ENCODE measurements at places on chromosomes 11 and 22.

DNA sequence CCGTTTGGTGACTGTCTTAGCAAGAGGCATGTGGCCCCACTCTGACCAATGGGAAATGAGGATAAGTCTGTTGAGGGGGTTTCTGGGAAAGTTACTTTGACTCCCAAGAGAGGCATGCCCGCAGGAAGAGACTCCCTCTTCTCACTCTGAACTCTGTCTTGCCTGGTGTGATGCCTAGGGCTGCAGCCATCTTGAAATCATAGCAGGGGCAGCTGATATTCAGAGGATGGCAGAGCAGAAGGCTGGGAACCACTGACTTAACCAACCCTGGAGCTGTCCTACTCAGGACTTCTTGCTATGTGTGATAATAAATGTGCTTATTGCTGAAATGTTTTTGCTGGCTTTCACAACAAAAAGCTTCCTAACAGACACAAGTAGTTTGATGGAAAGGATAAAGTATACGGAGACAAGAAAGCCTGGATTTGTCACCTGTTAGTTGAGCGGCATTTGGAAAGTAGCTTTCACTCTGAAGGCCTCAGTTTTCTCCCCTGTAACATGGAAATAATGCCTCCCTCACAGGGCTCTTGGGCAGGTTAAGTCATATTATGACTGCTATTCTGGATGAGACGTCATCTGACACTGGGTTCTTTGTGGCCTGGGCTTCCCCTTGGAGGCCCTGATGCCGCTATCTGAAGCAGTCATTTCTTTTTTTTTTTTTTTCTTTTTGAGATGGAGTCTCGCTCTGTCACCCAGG lies 128.5 kb downstream of the CEP164 start:
- no peak for DNase-seq

DNA sequence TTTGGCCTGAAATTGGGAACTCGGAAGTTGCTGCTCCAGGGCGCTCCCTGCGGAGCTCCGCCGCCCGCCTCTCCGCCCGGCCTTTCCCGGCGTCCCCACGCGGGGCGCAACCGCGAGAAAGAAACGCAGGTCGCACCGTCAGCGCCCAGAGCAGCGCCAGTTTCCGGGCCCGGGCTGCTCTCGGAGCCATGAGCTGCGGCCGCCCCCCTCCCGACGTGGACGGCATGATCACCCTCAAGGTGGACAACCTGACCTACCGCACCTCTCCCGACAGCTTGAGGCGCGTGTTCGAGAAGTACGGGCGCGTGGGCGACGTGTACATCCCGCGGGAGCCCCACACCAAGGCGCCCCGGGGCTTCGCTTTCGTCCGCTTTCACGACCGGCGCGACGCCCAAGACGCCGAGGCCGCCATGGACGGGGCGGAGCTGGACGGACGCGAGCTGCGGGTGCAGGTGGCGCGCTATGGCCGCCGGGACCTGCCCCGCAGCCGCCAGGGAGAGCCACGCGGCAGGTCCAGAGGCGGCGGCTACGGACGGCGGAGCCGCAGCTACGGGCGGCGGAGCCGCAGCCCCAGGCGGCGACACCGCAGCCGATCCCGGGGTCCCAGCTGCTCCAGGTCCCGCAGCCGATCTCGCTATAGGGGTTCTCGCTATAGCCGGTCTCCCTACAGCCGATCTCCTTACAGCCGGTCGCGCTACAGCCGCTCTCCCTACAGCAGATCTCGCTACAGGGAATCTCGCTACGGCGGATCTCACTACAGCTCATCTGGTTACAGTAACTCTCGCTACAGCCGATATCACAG lies 521 bp downstream of the SRSF8 start:
- DNase-seq, result peak; percentile 49

DNA sequence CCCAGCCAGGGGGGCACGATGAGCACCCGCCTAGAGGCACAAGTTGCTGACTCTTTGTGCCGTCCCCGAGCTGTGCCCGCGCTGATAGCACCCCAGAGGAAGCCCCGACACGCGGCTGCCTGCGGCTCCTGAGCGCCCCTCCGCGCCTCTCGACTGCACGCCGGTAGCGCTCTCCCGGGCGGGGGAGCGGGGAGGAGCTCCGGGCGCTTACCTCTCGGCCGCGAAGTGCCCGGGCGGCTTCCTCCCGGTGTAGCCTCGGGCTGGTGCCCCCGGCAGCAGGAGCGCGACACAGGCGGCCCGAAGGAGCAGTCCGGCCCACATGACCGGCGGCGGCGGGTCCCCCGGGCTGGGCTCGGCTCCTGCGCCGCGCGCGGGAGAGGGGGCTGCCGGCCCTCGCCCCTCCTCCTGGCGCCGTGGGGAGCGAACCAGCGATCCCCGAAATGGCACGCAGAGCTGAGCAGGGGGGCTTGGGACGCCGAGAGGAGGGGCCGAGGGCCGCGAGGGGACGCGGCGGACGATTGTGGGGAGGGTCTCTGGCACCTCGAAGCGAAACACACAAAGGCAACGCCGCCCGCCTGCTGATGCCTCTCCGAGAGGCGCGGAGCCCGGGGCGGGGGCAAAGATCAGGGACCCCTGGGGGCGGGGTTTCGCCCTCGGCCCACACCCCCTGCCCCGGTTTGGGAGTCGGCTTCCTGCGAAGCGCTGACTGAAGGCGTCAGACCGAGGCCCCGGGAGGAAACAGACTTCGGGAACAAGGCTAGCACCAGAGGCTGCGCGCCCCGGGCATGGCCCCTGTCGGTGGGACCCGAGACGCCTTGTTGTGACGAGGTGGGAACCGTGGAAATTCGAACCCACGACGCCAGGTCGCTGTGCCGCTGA lies at the start of gene VWCE:
VWCE (minus strand) TSS at position 600 of the 879 bp plus-strand sequence; CDS start at position 321, 279 bp downstream.
- peak; percentile 34 for DNase-seq

- no peak for DNase-seq
Measured at GRCh38 chr22:32123657-32124056, 35.4 kb downstream of the C22orf42 start.

GRCh38 chr11:35003186-35003585 lies 86.8 kb downstream of the PDHX start:
- DNase-seq, result no peak

GRCh38 chr11:5281596-5281995 lies 11.9 kb upstream of the HBE1 start:
- DNase-seq, result no peak

DNA sequence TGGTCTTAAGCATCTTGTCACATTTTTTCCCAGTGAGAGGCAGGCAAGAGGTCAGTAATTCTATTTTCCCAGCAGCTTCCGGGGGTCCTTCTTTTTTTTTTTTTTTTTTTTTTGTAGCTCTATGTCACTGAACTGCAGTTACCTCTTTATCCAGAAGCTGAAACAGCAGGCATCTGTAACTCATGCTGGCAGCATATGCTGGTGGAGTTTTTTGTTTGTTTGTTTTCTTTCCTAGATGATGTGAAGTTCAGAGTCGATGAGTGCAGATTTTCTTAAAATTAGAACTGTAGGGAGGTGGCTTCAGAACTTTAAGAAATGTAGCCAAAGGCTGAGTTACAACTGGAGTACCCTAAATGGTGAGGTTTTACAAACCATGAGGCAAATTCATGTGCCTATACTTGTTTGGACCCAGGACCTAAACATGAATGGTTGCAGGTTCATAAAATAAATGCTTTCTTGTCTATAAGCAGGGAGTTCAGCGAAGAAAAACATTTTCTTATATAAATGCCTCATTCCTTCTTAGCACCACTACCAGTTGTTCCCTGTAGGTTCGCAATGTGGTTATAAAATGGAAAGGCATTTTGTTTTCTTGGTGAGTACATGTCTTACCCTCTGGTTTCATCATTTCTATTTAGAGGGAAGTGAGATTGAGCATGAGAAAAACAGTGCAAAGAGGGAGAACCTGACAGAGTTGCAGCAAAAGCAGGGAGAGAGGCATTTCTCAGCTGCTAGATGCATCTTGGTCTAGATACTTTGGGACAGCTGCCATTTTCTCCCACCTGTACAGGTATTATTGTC lies 84.0 kb downstream of the TRIM44 start:
- DNase-seq, result no peak

- no peak for DNase-seq
Measured at GRCh38 chr11:101835506-101836063, 79.2 kb upstream of the CEP126 start.

DNA sequence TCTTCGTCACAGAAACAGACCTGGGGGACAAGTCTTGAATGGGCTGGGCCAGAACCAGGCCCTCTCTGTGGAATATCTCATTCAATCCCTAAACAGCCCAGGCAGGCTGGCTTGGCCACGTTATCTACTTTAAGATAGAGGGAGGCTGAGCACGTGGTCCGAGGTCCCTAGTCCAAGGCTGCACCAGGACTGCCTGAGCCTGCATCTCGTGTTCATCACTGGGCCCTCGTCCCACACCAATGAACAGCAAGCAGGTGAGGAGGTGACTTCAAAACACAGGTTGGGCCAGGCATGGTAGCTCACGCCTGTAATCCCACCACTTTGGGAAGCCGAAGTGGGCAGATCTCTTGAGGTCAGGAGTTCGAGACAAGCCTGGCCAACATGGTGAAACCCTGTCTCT lies 20.3 kb upstream of the FGF3 start:
- no peak for DNase-seq

DNA sequence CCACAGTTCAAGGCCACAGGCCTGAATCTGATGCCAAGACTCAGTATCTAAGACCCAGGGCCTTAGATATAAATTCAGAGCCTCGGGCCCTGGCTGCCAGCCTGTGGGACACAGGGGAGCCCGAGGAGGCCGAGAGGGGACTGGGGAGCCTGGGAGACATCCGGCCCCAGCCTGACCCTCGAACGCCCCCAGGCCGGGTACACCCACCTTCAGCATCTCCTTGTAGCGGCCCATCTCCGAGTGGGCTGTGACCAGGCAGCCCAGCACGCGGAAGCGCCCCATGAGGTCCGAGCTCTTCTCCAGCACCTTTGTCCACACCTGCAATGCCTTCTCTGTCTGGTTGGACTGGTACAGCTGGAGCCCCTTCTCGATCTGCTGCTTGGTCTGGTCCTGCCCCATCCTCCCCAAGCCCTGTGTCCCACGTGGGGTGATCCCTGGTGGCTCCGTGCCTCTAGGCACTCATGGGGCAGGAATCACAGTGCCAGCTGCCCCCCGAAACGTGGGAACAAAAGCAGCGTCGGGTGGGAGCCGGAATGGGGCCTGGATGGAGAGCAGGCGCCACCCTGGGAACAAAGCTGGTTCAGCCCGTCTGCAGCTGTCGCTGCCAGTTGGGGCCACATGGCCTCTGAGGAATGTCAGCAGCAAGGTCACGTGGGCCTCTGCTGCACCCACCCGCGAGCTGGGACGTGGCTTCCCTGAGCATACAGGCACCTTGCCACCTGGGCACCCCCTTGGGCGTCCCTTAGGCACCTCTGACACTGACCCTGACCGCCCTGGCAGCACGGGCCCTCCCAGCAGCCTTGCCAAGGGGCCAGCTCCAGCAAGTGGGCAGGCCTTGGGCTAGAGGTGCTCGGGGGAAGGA lies at the start of gene RAPSN:
RAPSN (minus strand) TSS at position 571 of the 862 bp plus-strand sequence; CDS start at position 399, 172 bp downstream.
- no peak for DNase-seq

DNA sequence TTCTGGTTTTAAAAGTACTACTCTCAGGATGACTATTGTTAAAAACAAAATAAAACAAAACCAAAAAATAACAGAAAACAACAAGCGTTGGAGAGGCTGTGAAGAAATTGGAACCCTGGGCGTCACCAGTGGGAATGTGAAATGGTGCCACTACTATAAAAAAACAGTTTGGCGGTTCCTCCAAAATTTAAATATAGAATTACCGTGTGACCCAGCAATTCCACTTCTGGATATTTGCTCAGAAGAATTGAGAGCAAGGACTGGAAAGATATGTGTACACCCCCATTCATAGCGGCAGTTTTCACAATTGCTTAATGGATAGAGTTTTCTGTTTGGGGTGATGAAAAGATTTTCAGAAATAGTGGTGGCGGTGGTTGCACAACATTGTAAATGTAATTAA lies 8.6 kb downstream of the APOA4 start:
- no peak for DNase-seq

DNA sequence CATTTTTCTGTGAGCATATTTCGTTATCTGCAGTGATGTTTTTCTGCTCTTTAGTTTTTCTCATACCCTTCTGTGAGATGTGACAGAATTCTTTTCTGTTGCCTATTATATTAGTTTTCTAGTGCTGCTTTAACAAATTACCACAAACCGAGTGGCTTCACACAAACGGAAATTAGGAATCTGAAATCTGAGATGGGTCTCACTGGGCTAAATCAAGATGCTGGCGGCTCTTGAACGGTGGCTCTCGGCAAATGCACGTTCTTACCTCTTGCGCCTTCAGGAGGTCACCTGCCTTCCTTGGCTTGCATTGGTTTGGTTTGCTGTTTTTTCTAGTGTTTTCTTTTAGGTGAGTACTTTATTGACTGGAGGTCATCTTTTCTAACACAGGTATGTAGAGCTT lies 13.0 kb downstream of the ZBED4 start:
- DNase-seq, result no peak

DNA sequence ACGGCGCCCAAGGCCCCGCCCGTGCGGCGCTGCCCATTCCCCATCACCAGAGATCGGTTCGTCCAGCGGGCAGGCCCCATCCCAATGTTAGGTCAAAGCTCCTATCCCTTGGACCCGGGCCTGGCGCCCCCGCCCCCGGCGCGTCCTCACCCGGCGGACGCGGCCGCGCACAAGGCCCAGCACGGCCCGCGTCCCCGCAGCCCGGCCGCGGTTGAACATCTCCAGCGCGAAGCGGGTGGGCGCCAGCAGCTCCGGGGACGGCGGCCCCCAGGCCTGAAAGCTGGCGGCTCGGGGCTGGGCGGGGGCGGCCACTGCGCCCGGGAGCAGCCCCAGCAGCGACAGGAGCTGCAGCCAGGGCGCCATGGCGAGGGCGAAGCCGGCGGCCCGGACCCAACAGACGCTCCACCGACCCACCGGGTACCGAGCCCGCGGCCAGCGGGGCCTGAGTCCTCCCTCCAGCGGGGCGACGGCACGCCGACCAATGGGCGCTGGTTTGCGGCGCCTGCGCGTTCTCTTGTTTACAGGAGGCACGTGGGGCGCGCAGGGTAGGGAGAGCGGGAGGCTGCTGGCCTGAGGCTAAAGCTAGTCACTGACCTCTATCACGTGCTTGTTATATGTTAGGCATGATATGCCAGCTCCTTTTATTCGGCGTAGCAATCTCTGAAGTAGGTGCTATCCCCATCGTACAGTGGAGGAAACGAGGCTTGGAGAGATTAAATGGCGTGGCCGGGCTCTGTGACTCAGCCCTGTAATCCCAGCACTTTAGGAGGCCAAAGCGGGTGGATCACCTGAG lies at the start of gene CTSF:
CTSF (minus strand) TSS at position 483 of the 793 bp plus-strand sequence; CDS start at position 363, 120 bp downstream.
- DNase-seq, result peak; percentile 76

DNA sequence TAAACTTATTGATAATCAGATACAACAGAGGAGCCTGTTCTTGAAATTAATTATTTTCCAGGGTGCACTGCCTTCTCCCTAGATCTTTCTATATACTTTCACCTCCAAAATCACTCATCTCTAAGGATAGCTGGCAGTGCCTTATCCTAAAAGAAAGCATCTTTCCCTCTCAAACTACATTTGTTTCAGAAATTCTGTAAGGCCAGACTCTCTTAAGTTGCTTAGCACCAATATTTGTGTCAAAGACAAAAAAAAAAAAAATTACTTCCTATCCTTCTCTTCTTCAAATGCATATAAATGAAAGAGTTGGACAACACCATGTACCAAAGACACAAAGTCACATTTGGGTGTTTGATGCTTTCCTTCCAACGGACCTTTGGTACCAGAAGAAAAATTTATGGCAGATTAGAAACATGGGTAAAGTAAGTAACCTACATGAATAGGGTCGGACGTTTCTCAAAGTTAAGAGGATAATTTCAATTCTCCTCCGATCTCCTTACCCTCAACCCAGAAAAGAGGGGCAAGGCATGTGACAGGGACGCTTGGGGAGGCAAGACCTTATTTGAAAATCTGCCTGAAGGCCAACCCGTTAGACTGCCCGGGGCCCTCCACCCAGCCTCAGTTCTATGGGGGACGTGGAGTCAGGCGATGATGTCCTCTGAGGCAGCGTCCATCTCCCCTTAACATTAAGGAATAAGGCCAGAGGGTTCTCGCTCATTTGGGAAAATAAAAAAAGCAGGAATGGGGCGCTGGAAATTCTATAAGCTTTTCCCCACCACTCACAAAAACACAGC lies 66.3 kb downstream of the ETS1 start:
- DNase-seq, result no peak

- DNase-seq, result no peak
Measured at GRCh38 chr11:18312663-18313420, 9.1 kb downstream of the HPS5 start.
